RPMI8226 (cell line): ENCODE measurements at places on chromosomes 3 and 15.

- no peak for DNase-seq
Observed at GRCh38 chr3:189637750-189638149, 6.6 kb downstream of the TP63 start.

DNA sequence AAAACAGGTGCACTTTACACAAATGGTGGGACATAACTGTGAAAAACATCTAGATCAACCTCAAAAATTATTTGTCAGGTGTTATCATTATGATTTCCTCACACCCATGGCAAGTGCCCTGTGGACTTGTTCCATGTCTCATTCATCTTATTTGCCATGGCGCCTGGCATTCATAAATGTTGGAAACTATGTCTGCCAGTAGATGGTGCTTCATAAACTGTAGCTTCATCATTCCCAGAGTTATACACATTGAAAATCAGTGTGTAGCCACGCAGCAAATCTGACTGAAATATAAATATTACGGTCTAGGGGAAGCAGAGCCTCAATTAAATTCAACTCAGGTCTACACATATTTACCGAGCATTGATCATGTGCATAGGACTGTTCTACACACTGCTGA is 90.7 kb downstream of the IMPG2 start:
- no peak for DNase-seq

DNA sequence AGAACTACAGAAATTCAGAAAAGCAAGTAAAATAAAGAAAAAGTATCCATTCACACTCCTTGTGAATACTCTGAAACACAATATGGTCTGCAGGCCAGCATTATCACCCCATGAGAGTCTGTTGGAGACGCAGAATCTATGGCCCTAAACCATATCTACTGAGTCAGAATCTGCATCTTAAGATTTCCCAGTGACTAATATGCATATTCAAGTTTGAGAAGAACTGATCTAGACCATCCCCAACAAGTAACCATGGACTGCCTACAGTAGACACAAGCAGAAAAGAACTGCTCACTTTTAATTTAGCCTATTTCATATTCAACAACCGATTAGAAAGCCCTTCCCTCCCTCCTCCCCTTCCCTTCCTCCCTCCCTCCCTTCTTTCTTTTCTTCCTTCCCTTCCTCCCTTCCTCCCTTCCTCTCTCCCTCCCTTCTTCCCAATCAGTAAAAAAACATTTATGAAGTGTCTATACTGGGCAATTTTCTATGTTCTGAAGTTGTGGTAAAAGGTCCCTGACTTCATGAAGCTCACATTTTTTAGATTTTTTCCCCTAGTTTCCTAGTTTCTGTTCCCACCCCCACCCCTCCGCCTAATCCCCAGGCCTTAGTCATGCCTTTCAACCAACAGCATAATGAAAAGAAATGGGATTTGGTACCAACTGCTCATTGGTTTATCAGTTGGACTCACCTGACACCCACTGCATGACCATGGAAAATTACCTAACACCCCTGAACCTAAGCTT is 125.2 kb downstream of the CNTN3 start:
- no peak for DNase-seq

GRCh38 chr15:38208206-38208605 is 44.4 kb upstream of the SPRED1 start:
- no peak for DNase-seq

DNA sequence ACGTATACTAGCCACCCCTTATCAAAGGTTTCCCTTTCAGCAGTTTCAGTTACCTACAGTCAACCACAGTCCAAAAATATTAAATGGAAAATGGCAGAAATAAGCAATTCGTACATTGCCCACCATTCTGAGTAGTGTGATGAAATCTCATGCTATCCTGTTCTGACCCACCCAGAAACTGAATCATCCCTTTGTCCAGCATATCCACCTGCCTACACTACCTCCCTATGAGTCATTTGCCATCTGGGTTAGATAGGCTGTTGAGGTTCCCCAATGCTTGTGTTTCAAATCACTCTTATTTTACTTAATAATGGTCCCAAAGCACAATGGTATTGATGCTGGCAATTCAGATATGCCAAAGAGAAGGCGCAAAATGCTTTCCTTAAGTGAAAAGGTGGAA is 15.3 kb upstream of the PHC3 start:
- no peak for DNase-seq

DNA sequence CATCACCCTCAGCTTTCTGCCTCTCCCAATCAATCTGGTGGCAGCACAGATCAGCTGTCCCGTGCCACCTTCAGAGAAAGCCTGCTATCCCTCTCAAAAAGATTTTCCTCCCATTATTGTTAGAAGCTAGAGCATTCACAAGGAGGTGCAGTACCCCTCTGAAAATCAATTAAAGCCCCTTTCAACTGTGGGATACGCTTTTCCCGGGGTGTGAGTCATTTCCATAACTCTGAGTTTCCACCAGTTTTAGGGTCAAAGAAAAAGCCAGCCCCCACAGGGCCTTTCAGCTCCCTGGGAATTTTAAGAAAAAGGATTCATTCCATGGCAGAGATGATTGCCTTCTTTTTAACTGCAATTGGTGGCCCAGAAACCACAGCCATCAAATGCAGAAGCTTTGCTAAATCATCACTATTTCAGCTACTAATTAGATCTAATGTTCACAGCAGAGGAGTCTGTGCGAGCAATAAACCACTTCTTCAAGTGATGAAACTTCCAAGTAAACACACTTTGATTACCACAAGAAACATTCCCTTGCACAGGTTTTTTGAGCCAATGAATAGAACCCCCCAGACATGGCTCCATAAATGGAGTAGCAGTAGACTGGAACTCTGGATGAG is 270.0 kb upstream of the TPRG1 start:
- DNase-seq = no peak

DNA sequence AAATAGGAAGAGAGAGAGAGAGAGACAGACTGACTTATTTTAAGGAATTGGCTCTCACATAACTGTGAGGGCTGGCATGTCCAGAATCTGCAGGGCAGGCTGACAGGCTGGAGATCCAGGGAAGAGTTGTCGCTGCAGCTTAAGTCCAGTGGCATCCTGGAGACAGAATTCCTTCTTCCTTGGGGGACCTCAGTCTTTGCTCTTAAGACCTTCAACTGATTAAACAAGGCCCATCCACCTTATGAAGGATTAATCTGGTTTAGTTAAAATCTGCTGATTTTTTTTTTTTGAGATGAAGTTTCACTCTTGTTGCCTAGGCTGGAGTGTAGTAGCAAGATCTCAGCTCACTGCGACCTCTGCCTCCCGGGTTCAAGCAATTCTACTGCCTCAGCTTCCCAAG is 128.0 kb upstream of the ALDH1A3 start:
- no peak for DNase-seq

- DNase-seq = no peak
Observed at GRCh38 chr3:37171144-37171543, 3.2 kb downstream of the LRRFIP2 start.

- no peak for DNase-seq
Observed at GRCh38 chr3:99862208-99862607, 44.5 kb downstream of the CMSS1 start.

- DNase-seq = no peak
Observed at GRCh38 chr3:155019575-155019974, 60.5 kb upstream of the MME start.

GRCh38 chr3:161316006-161316689 is 55.2 kb downstream of the SPTSSB start:
- no peak for DNase-seq

- no peak for DNase-seq
Observed at GRCh38 chr3:107825556-107825955, 265.3 kb downstream of the CD47 start.

GRCh38 chr15:100766243-100767000 is 113.2 kb upstream of the ALDH1A3 start:
- DNase-seq = no peak

DNA sequence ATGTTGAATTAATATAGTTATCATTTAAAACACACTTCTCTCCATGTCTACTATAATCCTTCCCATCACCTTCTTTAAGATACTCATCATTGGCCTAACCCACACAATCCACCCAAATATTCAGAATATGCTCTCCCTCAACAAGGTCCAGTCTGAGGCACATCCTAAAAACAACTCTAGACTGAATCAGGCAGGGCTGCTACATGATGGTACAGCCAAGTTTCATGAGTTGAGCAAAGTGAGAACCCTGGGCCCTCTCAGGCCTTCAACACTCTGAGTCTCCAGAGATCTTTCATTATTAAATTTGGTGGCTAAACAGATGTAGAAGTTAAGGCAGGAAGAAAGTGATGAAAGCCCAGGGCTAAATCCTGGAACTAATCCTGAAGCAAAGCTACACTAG is 16.2 kb downstream of the ZNF148 start:
- no peak for DNase-seq

- DNase-seq = no peak
Observed at GRCh38 chr3:157086060-157086750, 73.7 kb downstream of the CCNL1 start.

- DNase-seq = peak; percentile 92
Observed at GRCh38 chr15:44536962-44537734, at the start of gene EIF3J. TSS of gene EIF3J (plus strand) at chr15:44537147. CDS start at chr15:44537195, 48 bp downstream.

DNA sequence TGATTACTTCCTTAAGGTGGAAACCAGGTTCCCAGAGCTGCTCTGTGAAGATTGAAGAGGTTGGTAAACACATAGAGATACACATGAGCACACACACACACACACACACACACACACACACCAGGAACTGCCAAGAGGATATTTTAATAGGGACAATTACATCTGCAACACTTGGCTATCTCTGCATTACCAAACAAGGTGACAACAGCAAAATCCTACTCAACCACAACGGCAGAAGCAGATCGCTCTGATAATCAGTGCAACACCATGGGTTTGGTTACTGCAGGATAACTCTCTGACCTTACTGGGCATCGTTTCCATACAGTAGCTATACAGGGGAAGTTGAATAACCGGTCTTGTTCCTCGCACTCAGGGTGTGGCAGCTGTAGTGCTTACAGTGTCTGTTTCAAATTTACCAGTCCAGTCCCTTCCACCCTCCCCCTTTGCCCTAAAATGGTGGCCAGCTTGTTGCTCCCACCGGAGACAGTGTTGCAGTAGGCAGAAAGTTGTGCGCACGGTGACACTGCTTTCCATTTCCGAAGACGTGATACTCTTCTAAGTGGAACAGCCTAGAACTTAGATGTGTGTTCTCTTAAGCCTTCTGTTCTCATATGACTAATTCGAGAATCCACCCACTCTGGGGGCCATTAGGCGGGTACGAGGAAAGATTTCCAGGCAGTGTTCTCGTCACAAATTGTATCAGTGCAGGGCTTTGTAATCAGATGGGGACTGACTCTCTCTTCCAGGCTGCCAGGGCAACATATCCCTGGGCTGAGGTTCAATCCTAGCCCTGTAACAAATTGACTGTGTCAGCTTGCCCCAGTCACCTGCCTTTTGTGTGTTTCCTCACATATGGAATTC is 176.2 kb downstream of the P3H2 start:
- DNase-seq = no peak

DNA sequence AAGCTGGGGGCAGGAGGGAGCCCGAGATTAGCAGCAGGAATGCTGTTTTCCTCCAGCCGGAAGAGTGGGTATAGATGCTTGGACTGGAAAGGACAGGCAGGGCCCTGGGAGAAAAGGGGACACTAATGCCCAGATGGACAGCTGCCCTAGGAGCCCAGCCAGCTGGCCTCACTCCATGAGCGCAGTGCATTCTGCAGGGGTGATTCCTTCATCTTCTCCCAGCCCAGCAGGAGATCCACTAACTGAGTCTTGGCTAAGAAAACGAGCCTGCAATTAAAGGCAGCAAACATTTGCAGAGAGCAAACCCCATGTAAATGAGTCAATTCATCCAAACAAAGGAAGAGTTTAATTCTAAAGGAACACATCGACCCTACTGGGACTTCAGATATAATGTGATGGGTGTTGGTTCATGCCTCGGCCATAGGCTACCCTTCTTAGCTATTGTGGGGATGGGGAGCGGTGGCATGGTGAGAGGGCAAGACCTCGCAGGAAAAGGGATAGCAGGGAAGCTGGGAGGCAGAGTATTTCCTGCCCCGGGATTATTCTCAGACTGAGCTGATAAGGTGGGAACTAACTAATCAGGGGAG is 13.3 kb upstream of the MINAR1 start:
- no peak for DNase-seq

GRCh38 chr3:143928056-143928455 is 43.6 kb upstream of the DIPK2A start:
- DNase-seq = no peak

GRCh38 chr3:138241061-138241460 is 54.0 kb downstream of the ARMC8 start:
- DNase-seq = no peak

GRCh38 chr3:15355086-15355485 is 22.7 kb upstream of the SH3BP5 start:
- DNase-seq = no peak

DNA sequence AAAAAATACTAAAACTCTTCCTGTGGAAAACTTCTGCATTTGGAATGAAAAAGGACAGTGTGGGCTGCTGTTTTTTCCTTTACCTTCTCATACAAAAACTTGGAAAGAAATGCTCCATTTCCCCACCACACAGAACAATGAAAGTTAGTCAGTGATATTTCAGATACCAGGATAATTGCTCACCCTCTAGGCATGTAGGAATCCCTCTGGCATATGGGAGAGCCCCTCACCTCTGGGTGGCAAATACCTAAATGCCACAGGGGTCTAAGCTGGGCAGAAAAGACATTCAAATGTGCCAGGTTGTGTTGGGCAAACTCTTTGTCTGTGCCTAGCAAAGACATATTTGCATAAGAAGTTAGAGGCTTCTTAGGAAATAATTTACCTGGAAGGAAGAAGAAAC is 560.3 kb upstream of the NR2F2 start:
- DNase-seq = no peak

DNA sequence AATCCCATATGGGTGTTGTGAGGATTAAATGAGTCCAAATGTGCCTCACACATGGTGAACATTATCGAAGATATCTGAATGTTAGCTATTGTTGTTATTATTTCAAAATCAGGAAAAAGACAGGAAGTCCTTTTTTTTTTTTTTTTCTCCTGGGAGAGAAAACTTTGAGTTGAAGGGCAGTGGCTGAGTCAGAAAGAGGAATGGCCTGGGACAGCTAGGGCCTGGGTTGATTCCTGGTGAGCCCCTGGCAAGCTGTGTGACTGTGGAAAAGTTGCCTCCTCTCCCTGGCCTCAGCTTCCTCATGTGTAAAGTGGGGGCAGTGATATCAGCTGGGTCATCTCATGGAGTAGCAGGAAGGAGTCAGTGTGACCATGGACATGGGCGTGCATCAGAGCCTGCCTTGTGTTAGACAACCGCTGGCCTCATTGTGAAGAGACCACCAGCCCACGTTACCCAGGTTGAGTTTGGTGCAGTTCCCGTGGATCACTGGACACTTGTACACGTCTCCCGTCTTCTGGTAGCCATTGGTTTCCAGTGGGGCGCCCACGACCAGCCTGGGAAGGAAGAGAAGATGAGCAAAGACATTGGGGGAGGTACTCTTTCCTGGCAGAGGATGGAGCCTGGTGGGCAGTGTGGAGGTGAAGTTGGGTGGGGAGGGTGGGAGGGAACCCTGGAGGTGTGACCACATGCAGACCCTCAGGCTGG is 63.1 kb downstream of the ITGA11 start:
- DNase-seq = no peak

GRCh38 chr3:61015859-61016258 is 235.4 kb downstream of the FHIT start:
- DNase-seq = no peak

DNA sequence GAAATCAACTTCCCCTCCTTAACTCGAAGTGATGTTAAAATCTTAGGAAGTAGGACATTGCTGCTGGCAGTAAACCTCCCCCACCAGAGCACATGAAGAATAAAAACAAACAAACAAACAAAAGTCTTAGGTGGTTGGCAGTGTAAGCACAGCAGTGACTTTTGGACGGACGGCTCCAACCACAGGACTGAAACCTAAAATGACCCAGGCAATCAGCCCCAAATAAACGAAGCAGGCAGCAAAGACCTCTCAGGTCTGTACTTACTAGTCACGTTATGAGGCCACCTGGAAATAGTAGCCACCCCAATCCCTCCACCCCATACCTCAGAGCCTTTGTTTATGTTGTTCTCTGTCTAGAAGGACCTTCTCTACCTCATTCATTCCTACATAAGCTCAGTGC is 33.5 kb upstream of the HES1 start:
- no peak for DNase-seq
